ENCODE measurements at places on chromosomes 12 and 14.

DNA sequence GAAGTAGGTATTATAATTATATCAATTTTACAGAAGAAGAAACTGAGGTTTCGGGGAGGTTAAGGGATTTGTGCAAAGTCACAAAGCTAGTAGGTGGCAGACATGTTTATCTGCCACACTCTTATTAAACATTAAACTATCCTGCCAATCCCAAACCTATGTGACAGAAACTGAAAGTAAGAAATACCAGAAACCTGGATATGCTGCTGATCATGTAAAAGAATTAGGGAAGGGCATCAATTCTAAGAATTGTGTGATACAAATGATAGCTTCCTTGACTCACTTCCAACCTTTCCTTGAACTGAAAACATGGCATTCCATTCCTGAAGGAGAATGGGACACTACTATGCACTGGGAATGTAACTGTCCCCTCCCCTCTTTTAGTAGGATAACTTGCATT is 16.9 kb downstream of the TAOK3 start:
- H3K27ac ChIP-seq, result no peak overlapping the region
- H3K36me3 ChIP-seq, result no peaks in the 10 kb centered on the region
- no peaks in the 10 kb centered on the region for H3K27me3 ChIP-seq
- no peak for DNase-seq
- H3K4me1 ChIP-seq, result peaks cover 15% of the 10 kb centered on the region

DNA sequence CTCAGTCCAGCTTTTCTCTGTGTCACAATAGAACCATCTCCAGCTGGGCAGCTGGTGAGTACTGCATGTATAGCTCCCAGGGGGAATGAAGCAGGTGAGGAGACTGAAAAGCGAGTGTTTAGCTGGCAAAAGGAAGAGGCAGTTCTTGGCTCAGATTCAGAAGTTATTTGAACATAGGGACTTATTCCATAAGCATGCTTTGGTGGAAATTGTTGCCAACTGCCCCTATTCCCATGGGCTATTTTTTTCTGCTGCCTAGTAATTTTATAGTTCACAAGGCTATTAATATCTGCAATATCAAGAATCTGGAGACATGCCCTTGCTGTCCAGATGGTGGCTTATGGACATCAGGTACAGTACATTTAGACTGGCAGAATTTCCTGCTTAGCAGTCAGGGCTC is 1112.7 kb downstream of the LRFN5 start:
- H3K27me3 ChIP-seq, result no peaks in the 10 kb centered on the region
- H3K4me1 ChIP-seq, result no peaks in the 10 kb centered on the region
- no peak for DNase-seq
- H3K4me3 ChIP-seq, result no peak overlapping the region
- H3K36me3 ChIP-seq, result no peaks in the 10 kb centered on the region

DNA sequence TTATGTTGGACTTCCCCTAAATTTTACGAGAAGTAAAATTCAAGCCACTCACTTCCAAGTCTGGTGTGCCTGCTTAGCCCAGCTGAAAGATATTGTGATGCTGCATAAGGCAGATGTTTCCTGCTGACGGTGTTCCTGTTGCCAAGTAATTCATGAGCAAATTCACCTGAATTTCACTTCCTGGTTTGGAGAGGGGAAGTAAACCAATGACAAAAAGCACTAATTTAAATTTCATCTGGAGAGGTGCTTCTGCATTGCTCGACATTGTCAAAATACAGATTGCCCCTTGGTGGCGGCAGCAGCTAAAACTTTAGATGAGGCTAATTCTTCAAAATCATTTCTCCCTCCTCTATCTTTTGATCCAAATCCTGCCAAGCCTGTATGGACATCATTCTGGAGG is 281.1 kb downstream of the AACS start:
- peaks cover 7% of the 10 kb centered on the region for H3K4me1 ChIP-seq
- H3K27ac ChIP-seq, result no peak overlapping the region
- H3K4me3 ChIP-seq, result no peak overlapping the region
- H3K36me3 ChIP-seq, result no peaks in the 10 kb centered on the region
- DNase-seq, result no peak

DNA sequence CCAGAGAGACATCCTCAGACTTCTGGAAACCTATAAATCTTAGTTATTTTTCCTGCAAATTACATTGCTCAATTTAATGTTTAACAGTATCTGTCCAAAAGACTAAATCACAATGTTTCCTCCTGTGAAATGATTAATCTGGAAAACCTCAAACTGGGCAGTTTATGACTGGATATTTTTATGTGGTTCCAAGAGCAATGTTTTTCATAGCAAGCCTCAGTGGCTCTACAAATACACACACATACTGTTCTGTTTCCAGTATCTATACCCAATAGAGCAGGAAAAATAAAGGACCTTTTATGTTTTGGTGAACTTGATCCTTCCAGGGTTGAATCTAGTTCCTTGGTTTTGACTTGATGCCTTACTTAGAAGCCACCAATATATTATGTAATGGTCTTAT is 9.2 kb downstream of the NID2 start:
- H3K27ac ChIP-seq, result peak overlapping the region; percentile 60
- no peak overlapping the region for H3K4me3 ChIP-seq
- H3K27me3 ChIP-seq, result no peaks in the 10 kb centered on the region
- peaks cover 71% of the 10 kb centered on the region for H3K4me1 ChIP-seq

DNA sequence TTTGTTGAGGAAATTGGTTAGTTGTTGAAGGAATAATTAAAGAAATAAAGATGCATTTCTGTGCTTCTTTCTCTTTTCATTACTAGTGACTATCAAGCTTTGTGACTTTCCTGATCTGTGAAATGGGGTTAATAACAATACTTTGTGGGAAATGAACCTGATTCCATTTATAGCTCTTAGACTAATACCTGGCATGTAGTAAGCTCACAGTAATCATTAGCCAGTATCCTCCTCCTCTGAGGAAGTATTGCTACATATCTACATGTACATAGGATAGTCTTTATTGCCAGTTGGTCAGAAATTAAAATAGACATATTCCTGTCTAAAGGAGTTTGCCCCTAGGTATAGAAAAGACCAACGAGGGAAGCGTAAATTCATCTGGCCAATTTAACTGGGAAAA is 1.8 kb upstream of the CCDC198 start:
- H3K36me3 ChIP-seq, result no peaks in the 10 kb centered on the region
- H3K4me1 ChIP-seq, result no peaks in the 10 kb centered on the region
- H3K4me3 ChIP-seq, result no peak overlapping the region
- H3K27me3 ChIP-seq, result no peaks in the 10 kb centered on the region
- DNase-seq, result no peak

DNA sequence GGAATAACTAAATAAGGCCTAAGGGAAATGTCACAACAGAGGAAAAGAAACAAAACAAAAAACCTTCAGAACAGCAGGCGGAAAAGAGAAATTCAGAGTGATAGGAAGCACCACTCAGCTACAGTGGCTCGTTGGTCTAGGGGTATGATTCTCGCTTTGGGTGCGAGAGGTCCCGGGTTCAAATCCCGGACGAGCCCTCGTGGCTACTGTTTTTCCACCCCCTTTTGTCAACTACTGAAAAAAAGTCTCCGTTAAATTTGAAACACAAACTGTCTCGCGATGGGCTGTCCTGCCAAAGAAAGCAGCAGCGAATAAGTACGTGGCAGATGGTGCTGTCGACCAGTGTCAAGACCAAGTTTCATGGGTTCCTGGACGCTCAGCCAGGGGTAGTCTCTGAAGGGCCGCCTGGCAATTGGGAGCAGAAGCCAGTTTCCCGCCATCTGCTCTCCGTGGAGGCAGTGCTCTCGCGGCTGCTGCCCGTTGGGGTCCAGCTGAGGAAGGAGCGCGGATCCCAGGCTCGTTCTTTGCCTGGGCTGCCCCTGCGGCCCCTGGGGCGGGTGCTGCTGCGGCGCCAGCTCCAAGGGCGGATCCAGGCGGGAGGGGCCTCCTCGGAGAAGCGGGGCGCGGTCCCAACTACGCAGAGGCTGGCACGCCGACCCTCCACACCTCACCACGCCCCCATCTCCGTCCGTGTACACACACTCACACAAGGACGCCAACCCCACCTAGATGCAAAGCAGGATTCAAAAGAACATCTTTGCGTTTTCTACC is at the start of gene RNASE4:
RNASE4 (plus strand) TSS at position 670 of the 771 bp plus-strand sequence. CDS start 14,812 bp downstream, outside the sequence.
- no peaks in the 10 kb centered on the region for H3K36me3 ChIP-seq
- H3K4me1 ChIP-seq, result peaks cover 11% of the 10 kb centered on the region
- H3K27me3 ChIP-seq, result no peaks in the 10 kb centered on the region
- peak within 1 kb of the TSS; percentile 93 for H3K4me3 ChIP-seq
- DNase-seq, result peak; percentile 81

DNA sequence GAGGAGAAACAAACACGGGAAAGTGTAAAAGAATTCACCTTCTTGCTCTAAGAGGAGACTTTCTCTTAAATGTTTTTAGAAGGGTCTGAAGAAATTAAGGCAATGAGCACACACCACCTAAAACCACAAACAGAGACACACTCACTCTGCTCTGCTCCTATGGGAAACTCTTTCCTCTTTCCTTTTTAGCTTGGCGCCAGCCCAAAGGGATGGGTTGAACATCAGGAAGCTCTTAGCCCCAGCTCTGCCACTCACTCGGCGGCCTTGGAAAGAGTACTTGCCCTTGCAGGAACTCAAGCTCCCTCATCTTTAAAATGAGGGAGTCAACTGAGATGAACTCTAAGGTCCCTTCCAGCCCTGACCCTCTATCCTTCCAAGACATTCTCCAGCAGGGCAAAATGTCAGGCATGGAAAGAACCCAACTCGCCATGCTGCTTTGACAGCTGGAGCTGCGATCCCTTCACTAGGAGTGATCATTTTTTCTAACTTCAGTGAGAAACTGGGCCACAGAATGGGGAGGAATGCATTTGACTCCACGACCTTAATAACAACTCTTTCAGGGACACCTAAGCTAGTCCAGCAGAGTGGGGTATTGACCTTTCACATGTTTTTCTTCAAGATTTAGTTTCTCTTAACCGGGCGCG is 980 bp upstream of the RNASE8 start:
- H3K27me3 ChIP-seq, result no peaks in the 10 kb centered on the region
- no peaks in the 10 kb centered on the region for H3K4me1 ChIP-seq
- no peaks in the 10 kb centered on the region for H3K36me3 ChIP-seq
- no peak for DNase-seq

- DNase-seq, result no peak
- peak overlapping the region; percentile 68 for H3K27ac ChIP-seq
- H3K36me3 ChIP-seq, result no peaks in the 10 kb centered on the region
Observed at GRCh38 chr14:76760331-76761135, 735 bp upstream of the VASH1 start.

DNA sequence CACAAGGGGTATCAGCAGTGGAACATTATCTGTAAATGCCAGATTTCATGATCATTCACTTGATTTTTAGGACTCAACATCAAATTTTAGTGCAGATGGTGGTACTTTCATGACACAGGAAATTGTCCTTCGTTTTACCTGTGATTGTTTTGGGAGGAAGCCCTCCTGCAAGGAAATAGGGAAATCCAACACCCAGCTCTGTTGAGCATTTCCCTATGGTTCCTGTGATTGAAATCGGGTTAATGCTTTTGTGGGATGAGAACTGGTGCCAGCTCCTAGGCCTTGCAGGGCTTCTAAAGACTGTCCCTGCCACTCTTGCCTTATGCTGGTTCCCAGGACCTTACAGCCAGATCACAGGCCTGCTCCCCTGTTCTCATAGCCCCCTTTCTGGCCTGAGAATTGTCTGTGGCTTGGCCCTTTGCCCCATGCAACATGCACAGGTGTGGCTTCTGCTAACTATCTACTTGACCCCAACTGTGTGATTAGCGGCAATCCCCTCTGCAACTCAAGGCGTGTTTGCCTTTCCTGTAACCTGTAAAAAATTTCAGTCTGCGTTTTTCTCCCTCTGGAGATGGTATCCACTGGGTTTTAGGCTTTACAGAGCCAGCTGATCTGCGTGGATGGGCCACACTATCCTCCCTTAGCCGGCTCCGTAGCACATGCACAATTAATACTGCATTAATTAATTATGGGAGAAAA is 112.5 kb downstream of the ETV6 start:
- H3K27me3 ChIP-seq, result no peaks in the 10 kb centered on the region
- peaks cover 87% of the 10 kb centered on the region for H3K4me1 ChIP-seq
- H3K4me3 ChIP-seq, result no peak overlapping the region

DNA sequence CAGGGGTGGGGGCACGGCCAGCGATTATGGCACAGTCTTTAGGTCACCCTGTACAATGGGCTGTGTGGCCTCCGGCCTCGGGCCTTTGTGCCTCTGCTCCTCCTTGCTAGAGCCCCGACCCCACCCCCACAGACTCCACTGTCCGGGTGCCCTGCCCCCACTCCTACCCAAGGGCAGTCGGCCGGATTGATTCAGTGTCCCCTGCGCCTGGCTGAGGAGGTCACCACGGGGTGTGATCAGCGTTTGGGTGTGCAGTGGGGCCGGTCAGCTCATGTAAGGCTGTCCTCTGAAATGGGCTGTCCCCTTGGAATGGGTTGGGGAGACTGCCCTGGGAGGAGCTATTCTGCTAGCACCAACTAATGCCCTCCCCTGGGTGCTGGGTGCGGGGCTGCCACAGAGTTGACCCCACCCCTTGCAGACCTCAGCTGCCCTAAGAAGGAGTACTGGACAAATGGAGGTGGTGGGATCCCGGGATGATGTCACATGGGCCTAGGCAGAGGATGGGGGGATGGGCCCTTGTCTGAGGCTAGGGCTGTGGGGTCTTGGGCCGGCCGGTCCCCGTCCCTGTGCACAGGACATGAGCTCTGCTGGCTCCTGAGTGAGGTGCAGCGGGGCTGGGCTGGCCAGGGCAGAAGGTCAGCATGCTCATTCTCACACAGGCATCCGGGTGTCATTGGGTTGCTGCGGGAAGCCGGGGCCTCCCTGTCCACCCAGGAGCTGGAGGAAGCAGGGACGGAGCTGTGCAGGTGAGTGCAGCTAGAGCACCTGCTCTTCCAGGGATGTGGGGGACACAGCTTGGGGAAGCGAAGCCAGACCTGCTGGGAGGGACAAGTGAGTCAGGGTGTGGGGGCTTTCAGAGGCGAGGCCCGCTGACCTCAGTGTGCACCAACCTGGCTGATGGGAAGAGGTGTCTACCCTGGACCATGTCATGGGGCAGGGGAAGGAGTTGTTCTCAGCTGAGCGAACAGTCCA is 23.4 kb downstream of the ASPG start:
- H3K4me1 ChIP-seq, result no peaks in the 10 kb centered on the region
- H3K27ac ChIP-seq, result no peak overlapping the region
- no peak for DNase-seq
- H3K4me3 ChIP-seq, result no peak overlapping the region
- H3K27me3 ChIP-seq, result peaks cover 5% of the 10 kb centered on the region
- H3K36me3 ChIP-seq, result no peaks in the 10 kb centered on the region

GRCh38 chr14:60838601-60839000 is 104.0 kb downstream of the MNAT1 start:
- no peaks in the 10 kb centered on the region for H3K4me1 ChIP-seq
- no peak overlapping the region for H3K27ac ChIP-seq
- no peak for DNase-seq
- H3K36me3 ChIP-seq, result peaks cover 41% of the 10 kb centered on the region

DNA sequence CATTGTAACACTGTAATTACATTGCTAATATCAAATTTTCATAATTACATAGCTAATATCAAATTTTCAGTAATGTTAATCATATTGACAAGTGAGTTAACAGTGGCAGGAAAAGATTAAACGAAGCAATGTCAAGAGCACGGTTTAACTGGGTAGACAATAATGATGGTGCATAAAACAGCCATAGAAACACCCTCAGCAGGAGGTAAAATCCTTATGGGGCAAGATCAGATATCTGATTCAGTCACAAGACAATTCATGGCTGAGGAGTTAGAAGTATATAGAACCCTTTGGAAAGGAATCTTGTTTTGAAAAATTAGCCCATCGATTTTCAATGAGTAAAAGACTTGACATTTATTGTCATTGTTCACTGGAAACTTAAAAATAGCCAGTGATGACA is 190.6 kb downstream of the SLC2A13 start:
- H3K36me3 ChIP-seq, result no peaks in the 10 kb centered on the region
- H3K27me3 ChIP-seq, result no peaks in the 10 kb centered on the region
- H3K4me1 ChIP-seq, result no peaks in the 10 kb centered on the region
- H3K4me3 ChIP-seq, result no peak overlapping the region

All from heart right ventricle (tissue), 16 donors.